ENCODE measurements at places on chromosomes 4 and X. TPM values are rescaled to one million over a fixed set of nuclear protein-coding genes. Genes with fewer than 3 reads are reported as not detected.

SLC6A14 gene
- 0.21 TPM for total RNA-seq

KANTR gene
- total RNA-seq: 3.6 TPM

GAGE12F gene
- not detected for total RNA-seq

BEX3 gene
- 9.1 TPM for total RNA-seq

- no peak for DNase-seq
Measured at GRCh38 chr4:109365939-109366338, 63.5 kb upstream of the COL25A1 start.

DNA sequence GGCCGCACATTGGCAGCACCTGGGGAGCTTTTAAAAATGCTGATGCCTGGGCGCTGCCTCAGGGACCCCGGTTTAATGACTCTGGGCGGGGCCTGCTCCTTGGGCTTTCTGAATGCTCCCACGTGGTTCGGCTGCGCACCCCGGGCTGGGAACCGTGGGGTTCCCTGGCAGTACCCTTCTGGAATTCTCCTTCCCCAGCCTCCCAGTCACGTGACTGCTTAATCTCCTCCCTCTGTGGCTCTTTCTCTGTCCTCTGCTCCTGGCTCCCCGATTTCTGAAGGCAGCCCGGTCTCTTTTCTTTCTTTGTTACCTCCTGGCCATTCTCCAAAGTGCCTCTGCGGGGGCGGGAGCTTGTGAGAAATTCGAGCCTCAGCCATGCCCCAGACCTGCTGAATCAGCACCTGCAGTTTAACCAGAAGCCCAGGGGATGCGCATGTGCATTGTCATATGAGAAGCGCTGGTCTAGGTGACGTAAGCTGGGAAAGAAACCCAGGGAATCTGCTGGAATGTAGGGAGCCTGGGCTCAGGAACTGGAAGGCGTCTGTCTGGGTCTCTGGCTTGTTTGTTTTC, 16.6 kb downstream of the CLCN4 start:
- DNase-seq: no peak

GRCh38 chr4:53653484-53654053, 62.3 kb upstream of the LNX1 start:
- no peak for DNase-seq

GRCh38 chr4:138448169-138448568, 206.0 kb upstream of the SLC7A11 start:
- no peak for DNase-seq

DNA sequence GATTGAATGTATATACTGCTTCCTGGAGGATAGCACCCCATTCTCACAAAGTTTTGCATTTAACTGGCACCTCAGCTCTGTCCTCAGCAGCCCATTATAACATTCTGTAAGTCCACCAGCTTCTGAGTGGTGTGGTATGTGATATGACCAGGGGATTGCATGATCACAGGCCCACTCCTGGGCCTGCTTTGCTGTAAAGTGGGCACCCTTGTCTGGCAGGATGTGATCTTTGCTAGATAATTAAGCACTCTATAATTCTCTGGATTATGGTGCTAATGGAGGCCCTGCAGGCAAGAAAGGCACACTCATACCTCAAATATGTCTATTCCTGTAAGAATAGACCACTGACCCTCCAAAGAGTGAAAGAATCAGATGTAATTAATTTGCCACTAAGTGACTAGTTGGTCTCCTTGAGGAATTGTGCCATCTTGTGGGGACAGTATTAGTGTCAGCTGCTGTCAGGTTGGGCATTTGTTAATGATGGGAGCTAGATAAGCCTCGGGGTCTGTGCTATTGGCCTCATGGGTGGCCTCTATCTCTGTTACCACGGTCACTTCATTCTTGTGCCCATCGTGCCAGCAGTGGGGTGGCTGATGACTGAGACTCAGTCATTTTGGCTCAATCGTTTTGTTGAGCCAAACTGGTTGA, 2.2 kb upstream of the CFI start:
- DNase-seq: no peak

DNA sequence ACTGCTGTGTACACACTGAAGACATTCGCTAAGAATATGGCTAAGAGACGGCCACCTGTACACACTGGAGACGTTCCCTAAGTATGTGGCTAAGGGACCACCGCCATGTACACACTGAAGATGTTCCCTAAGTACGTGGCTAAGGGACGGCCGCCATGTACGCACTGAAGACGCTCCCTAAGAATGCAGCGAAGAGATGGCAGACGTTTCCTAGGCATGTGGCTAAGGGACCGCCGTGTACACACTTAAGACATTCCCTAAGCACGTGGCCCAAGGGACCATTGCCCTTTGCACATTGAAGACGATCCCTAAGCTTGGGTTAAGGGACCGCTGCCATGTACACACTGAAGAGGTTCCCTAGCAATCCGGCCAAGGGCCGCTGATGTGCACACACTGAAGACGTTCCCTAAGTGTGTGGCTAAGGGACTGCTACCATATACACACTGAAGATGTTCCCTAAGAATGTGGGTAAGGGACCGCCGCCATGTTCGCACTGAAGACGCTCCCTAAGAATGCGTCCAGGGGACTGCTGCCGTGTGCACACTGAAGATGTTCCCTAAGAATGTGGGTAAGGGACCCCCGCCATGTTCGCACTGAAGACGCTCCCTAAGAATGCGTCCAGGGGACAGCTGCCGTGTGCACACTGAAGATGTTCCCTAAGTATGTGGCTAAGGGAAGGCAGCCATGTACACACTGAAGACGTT, 36.7 kb downstream of the DHRSX start:
- no peak for DNase-seq

GRCh38 chr4:5055411-5055810, 4.1 kb downstream of the STK32B start:
- no peak for DNase-seq

DNA sequence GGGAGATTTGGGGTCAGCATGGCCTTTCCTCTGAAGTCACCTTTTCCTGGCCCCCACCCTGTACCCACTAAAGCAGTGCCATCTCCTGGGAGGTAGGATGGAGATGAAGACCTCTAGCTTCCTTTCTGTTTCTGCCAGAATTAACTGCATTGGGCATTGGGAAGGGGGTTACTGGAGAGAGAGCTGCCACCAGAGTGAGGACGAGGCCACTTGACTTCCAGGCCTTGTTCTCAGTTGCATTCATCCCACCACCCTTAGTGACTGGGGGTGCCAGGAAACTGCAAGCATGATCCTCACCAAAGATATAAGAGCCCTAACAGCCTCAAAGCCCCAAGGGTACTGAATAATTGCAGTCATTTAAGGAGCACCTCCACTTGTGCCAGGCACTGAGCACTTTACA, 15.8 kb downstream of the SASH3 start:
- DNase-seq: no peak

DNA sequence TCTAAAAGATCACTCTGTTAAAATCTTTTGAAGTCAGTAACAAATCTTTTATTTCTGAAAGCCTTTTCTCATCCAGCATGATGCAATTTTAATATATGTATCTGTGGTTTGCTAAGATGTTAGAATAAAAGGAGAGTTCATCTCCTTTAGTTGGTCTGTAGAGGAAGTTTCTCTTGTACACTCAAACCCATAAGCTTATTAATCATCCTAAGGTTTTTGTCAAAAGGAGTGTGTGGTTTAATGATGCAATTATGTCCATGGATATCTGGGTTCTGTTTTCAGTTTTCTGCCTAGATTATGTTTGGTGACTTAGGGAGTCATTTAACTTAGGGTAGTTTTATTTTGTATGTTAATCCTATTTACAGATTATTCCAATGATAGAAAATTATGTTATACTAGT, 52.1 kb upstream of the NDST4 start:
- no peak for DNase-seq

GRCh38 chrX:110966839-110967238, 129.2 kb upstream of the PAK3 start:
- no peak for DNase-seq

- DNase-seq: no peak
Measured at GRCh38 chr4:162871990-162872389, 294.7 kb downstream of the NAF1 start.

DNA sequence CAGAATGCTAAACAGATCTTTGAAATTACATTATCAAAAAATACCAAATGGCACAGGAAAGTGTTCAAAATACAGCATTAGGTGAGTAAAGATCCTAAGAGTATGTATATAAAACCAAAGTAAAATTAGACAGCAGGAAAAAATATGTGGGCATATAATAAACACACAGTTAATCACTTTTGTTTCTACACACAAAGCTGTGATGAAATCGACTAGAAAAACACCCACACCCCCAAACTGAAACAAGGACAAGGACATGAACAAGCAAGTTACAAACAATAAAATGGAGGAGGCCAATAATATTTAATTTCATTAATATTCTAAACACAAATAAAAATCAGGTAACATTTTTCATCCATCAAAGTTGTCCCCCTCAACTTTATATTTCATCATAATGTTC, 143.2 kb downstream of the FRYL start:
- DNase-seq: no peak

DNA sequence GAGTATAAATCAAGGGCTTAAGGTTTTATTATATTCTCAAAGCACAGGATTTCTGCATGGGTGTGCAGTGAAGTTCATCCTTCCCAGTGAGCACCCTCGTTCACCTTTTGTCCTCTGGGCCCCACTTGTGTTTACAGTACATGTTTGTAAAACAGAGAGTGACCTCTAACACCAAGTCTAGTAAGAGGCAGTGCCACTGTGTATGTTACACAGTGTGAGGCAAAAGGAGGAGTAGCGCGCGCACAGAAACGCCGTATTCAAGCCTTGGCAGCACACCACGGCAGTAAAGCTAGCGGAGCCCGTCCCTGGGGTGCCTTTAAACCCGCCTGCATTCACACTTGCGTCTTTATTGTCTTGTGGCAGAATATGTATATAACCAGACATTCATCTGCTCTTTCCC, 51.9 kb downstream of the CCNI start:
- no peak for DNase-seq

- no peak for DNase-seq
Measured at GRCh38 chr4:53695540-53696463, 104.5 kb upstream of the LNX1 start.

DNA sequence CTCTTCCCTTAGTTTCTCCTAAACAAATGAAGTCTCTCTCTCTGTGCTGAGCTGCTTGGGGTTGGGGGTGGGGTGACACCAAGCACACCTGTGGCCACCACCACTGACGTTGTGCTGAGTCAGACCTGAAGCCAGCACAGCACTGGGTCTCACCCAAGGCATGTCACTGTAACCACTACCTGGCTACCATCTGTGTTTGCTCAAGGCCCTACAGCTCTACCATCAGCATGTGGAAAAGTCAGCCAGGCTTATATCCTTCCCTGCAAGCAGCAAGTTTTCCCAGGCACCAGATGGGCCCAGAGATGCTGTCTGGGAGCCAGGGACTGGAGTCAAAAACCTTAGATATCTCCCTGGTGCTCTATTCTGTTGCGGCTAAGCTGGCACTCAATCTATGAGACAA, 6.9 kb downstream of the CXCL10 start:
- DNase-seq: no peak

GRCh38 chrX:72268597-72269365, 8.3 kb downstream of the RPS4X start:
- no peak for DNase-seq

- DNase-seq: no peak
Measured at GRCh38 chr4:123554801-123555232, 158.2 kb downstream of the SPRY1 start.

DNA sequence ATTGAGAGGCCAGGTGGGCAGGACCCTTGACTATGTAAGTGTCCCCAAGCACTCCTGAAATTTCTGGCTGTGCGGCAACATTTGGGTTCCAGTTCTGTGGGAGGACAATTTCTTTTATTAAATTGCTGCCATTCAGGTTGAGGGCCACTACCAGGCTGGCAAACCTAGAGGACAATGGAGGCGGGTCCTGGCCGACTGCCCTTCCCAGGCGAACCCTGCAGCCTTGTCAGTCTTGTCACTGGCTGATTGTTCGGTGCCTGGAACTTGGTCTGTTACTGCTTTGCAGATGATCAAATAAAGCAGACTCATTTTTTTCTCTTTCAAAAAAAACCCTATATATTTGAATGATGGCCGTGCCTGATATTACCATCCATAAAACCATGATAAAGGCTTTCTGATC, 6.6 kb upstream of the TMEM128 start:
- DNase-seq: no peak

- no peak for DNase-seq
Measured at GRCh38 chr4:171340258-171340657, 472.9 kb upstream of the GALNTL6 start.

- DNase-seq: no peak
Measured at GRCh38 chrX:1327651-1328304, 8.8 kb upstream of the IL3RA start.

DNA sequence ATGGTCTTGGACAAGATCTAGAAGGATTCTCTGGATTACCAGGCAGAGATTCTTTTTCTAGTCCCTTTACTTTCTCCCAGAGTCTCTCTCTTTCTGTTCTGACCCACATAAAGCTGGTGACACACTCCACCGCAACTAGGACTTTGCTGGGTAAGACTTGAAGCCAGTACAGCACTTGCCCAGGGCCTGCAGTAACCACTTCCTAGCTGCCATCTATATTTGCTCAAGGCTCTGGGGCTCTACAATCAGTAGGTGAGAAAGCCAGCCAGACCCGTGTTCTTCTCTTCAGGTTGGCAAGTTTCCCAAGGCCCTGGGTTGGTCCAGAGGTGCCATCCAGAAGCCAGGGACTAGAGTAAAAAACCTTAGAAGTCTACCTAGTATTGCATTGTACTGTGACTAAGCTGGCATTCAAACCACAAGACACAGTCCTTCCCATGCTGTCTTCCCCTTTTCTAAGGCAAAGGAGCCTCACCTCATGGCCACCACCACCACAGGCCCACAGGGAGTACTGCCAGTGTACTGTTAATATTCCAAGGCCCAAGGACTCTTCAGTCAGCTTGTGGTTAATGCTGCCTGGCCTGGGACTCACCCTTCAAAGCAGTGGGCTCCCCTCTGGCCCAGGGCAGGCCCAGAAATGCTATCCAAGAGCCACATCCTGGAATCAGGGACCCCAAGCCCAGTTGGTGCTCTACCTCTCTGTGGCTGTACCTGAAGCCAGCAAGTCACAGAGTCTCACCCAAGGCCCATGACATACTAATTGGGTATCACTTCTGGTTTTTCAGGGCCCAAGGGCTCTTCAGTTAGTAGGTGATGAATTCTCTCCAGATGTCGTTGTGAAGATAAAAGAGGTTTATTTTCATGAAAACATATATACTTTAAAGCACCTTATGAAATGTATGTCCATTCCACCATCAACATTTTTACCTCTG, 54.7 kb downstream of the CD38 start:
- DNase-seq: no peak

Data from activated T-cell treated with anti-CD3 and anti-CD28 coated beads, Interleukin-2, amount 50 U/mL, for 4 hours (primary cell).